ENCODE measurements at places on chromosomes 3 and 15.

GRCh38 chr3:87414271-87414670 lies 137.9 kb upstream of the POU1F1 start:
- no peak for DNase-seq

GRCh38 chr15:98760975-98761374 lies 112.6 kb downstream of the IGF1R start:
- DNase-seq = no peak

DNA sequence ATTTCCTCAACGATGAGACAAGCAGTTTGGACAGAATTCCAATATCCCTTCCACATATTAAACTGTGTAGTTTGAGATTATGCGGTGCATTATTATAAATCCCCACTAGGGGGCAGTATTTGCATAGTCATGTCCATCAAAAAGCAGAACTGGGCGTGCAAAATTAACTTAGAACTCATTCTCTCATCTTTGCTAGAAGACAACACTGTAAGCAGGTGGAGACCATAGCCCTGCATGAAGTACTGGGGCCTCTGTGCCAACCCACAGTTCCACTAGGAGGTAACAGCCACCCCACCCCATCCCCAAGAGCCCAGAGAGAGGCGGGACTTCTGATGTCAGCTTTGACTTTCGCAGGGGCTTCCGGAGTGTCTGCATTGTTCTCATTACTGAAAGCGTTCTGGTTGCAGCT lies 106.6 kb upstream of the TMC3 start:
- DNase-seq = no peak

- DNase-seq = no peak
These were observed 73.8 kb downstream of the BDH1 start for GRCh38 chr3:197482001-197482400.
